ENCODE measurements at places on chromosomes 16 and 17. TPM values are rescaled to one million over a fixed set of nuclear protein-coding genes. Genes with fewer than 3 reads are reported as not detected.

DNA sequence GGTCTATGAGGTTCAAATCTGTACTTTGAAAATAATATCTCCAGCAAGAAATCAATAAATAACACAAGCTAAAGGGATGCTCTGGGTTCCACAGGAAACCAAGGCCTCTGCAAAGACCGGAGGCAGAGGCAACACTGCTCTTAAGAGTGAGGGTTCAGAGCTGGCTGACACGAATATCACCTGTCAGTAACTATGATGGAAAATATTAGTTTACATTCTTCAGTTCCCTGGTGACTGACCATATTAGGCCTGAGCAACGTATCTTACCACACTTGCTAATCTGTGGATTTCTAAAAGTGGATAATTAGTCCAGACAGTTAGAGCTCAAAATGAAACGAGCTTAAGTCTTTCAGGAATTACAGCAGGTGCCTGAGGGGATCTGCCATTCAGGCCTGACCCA lies 459.3 kb downstream of the HS3ST3B1 start:
- no peak for DNase-seq

DNA sequence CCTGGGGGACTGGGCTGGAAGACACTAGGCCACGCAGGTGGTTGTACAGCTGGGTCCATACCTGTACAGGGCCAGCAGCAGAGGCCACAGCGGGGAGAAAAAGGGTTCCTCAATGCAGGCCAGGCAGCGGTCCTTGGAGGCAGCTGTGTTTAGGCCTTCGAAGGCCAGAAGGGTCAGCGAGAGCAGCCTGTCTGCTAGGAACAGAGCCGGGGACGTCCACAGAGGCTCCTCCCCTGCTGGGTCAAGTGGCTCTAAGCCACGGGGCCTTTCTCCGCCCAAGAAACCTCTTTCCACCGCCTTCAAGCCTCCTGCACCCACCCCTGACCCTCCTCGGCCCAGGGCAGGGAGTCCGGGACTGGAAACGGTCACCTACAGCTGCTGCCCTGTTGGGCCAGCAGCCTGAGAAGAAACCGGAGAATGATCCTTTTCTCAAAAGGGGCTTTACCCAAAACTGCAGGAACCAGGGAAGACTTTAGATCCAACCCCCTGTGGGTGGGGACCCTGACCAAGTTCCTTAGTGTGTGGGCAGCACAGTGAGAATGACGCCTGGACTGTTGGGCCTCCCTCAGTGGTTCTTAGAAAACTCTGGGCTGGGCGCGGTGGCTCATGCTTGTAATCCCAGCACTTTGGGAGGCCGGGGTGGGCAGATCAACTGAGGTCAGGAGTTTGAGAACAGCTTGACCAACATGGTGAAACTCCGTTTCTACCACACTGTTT lies 8.4 kb upstream of the SPATA2L start:
- no peak for DNase-seq

Gene KRT35
- not detected for total RNA-seq

Gene MED9
- total RNA-seq: 19.1 TPM

DNA sequence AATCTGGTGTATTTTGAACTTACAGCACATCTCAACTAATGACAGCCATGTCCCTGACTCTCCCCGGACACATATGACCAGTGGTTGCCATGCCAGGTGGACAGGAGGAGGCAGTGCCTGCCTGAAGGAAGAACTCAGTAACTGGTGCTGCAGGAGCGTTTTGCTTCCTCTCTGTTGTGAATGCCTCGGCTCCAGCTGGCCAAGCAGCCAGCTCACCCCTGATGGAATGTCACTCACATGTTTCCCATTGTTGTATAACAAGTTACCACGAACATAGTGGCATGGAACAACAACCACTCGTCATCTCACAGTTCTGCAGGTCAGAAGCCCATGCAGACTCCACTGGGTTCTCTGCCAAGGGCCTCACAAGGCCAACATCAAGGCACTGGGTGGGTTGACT lies 20.1 kb upstream of the IRF8 start:
- no peak for DNase-seq

Gene HS3ST4
- total RNA-seq: not detected

Gene KRTAP16-1
- not detected for total RNA-seq

DNA sequence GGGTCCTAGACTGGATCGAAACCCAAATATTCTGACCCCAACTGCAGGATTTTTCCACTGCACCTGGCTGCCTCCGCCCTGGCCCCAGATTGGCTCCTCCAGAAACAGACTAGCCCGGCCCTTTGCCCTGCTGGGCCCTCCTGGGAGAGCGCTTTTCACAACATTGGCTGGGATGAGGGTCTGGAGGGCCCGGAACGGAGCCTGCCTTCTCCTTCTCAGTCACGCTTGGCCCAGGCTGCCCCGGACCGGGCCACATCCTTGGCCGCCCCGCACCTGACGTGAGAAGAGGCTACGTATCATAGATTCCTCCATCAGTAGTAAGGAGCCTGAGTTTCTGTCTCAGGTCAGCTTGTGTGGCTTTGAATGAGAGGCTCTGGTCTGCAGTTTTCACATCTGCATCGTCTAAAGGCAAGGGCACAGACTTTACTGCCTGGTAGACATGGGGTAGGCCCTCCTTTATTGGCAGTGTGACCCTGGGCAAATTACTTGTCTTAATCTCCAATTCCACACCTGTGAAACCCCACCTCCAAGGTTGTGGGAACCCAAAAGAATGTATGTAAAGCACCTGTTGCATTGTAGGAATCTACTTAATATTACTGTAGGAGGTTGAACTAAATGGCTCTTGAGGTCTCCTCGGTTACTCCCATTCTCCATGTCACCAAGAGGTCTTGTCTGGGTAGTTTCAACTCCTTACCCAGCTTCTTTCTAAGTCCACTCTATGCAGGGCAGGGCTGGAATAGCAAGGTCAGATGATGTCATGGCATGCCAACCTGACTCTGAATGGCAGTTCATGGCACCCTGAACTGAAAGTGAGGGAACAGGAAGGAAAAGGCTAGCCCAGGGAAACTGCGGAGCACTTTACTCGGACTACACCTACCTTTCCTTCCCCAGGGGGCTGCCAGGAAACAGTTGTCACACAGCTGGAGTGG lies 661 bp downstream of the LRRC3C start:
- DNase-seq: no peak

- DNase-seq: no peak
These were observed 118.9 kb upstream of the PIRT start for GRCh38 chr17:10956821-10957220.

Gene SEC14L1
- total RNA-seq: 66.7 TPM

Gene ITGB3
- 13.2 TPM for total RNA-seq

- peak; percentile 7 for DNase-seq
These were observed 54.7 kb downstream of the HS3ST3B1 start for GRCh38 chr17:14355556-14355955.

Gene MEIOC
- total RNA-seq: not detected

DNA sequence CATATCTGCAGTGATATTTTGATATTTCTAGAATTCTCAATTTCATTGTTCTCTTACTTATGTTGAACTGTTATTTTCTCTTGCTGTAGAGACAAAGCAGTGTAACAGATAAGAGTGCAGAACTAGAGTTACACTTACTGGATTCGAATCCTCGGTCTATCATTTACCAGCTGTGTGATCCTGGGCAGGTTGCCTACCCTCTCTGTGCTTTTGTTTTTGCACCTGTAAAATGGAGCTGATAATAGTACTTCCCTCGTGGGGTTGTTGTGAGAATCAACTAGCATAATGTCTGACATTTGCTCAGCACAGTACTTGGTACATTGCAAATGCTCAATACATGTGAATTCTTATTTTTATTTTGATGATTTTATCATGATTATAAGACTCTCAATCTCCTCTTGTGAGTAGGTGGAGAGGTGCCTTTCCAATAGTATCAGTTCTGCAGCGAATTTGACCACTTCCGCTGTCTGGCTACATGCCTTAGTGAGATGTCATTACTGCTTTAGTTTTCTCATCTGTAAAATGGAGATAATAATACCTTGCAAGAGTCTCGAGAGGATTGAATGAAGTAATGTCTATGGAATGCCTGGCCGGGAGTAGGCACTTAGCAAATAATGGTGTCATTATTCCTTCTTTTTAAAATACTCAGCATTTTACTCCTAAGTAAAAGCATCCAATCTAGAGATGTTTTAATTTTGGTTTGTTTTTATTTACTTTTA lies 312.2 kb upstream of the MAF start:
- DNase-seq: no peak

DNA sequence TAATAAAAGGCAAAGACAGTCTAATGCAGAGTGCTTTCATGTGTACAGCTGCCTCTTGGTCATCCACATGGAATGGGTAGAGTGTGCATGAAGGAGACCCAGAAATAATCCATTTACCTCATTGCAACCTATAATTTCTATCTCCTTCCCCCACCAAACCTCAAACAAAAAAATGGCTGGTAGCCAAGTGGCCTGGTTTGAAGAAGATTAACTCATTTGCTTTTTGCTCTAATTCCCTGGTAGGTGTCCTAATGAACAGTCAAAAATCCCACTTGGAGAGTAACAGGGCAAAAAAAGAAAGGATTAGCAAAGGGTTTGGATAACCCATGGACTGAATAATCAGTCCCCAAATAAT lies 13.0 kb upstream of the LYRM9 start:
- no peak for DNase-seq

Gene CSH2
- total RNA-seq: not detected

- DNase-seq: no peak
These were observed 6.5 kb upstream of the CARD14 start for GRCh38 chr17:80163336-80163735.

DNA sequence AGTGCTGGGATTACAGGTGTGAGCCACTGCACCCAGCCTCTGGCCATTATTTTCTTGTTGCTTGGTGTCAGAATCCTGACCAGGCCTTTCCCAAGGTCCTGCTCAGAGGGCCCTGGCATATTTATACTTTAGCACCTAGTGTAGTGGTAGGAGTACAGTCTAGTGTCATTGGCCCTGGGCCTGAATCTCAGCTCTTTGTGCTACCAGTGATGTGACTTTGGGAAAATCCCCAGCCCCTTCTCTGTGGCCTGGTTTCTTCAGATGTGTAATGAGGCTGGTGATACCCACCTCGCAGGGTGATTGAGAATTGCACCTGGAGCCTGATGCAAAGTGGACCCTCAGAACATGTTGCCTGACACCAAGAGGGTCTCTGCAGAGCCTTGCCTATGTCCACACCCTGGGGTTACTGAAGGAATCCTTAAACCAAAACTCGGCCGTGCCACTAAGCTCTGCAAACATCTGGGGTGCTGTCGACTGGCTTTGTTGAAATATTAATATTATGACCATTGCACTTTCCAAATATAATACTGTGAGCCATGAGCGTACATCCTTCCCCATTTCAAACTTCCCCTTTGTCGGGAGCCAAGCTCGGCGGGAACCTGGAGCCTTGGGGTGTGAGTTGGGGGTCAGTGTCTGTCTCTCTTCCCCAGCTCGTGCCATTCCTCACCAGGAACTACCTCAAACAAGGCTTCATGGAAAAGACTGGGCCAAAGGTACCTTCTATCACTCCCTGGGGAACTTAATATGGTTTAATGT lies 18.0 kb upstream of the RNF135 start:
- DNase-seq: no peak

- DNase-seq: peak; percentile 48
These were observed 9.1 kb downstream of the SLC16A3 start for GRCh38 chr17:82237746-82238471.

DNA sequence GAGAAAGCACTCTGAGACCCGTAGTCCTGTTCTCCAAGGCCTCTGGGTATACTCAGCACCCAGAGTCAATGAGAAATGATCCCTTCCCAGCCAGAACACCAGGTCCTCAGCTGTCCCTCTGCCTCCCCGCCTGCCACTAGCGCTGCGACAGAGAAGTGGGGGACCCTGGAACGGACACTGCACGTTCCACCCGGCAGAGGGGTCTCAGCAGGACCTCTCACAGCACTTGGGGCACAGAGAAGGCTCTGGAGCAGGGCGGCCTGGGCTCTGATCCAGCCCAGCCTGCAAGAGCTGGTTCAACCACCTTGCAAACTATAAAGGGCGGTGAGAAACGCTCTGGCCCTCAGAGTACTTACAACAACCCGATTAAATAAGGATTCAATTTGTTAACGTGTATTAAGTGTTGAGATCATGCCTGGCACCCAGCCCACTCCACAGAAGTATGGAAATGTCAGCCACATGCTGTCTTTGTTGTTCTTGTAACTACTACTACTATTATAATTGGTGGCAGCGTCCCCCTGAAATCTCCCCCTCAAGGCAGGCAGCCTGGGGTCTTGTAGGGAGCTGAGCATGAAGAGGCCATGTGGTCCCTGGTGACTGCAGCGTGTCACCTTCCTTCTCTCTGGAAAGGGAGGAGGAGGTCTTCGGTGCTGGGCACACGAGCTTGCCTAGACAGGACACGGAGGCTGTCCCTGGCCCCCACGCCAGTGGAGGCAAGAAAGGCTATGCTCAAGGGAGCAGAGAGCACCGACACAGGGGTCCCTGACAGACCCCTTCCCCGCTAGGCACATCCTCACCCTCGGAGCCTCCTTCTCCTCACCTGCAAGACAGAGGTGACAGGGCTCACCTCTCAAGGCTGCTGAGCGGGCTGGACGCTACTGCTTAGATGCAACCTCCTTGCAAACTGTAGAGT lies 2.4 kb downstream of the OSGIN1 start:
- no peak for DNase-seq

Gene KCNG4
- not detected for total RNA-seq

GRCh38 chr17:78208486-78208885 lies 5.6 kb upstream of the BIRC5 start:
- DNase-seq: no peak

DNA sequence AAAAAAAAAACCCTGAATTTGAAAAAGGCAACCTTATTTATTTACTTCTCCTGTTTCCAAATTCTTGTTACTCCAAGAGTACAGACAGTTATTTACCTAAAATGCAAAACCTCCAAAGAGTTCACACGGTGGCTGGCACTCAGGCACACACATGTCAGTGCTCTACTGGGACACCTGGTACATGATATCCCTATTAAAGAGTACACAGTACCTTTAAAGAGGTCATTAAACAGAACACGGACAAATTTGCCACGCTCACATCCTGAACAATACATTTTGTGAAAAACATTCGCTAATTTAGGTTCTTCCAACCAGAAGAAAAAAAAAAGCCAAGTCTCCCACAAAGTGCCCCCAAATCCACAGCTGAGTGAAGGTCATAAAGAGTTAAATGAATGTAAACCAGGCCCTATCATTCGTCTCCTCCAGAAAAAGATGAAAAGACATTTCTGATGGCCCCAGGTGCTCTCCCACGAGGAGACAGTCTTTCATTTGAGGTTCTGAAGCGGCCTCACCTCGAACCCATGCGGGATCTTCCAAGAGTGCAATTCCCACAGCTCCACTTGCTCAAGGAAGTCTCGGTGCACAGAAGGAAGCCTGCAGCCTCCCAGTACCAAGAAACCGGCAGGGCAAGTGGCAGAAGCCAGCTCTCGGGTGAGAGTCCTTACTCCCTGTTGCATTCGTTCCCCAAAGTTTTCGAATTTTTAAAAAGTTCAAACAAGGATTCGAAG lies 993 bp downstream of the ERN1 start:
- no peak for DNase-seq

Gene MYH1
- 0.05 TPM for total RNA-seq

- DNase-seq: no peak
These were observed 3.6 kb upstream of the PRR35 start for GRCh38 chr16:556474-557173.

Gene HOXB1
- total RNA-seq: 0.31 TPM

- no peak for DNase-seq
These were observed 11.5 kb downstream of the TAC4 start for GRCh38 chr17:49836111-49837030.

Measured in ureter (tissue), 1 donor.